Parietal lobe (tissue), 2 donors: ENCODE measurements at places on chromosomes 2 and 18. TPM values are rescaled to one million over a fixed set of nuclear protein-coding genes. Genes with fewer than 3 reads are reported as not detected.

Gene ALLC
- total RNA-seq = not detected

Gene FN1
- total RNA-seq = 128 TPM

Gene LIMS4
- 0.94 TPM for total RNA-seq

Gene CD207
- not detected for total RNA-seq

Gene CDH20
- 5.9 TPM for total RNA-seq

Gene CXCR1
- 0.31 TPM for total RNA-seq

Gene CRYGC
- total RNA-seq = not detected

Gene KCNJ13
- total RNA-seq = 3.8 TPM

Gene BMP10
- total RNA-seq = not detected

Gene SLC9A4
- 0.63 TPM for total RNA-seq

Gene POTEC
- total RNA-seq = 0.31 TPM

Gene CRYGD
- total RNA-seq = not detected

Gene SNTG2
- total RNA-seq = 8.5 TPM

Gene PIEZO2
- total RNA-seq = 2.8 TPM

Gene VWA3B
- 1.3 TPM for total RNA-seq

Gene EHD3
- 10.3 TPM for total RNA-seq

Gene CNGA3
- total RNA-seq = 6.3 TPM

Gene C1GALT1C1L
- total RNA-seq = not detected

Gene PSTPIP2
- total RNA-seq = 1.6 TPM

Gene ABCG8
- total RNA-seq = 0.31 TPM

Gene RUFY4
- not detected for total RNA-seq

Gene TUBA3D
- total RNA-seq = not detected

Gene SPEG
- total RNA-seq = 24.7 TPM

Gene CHN1
- 49.1 TPM for total RNA-seq

Gene OTOS
- not detected for total RNA-seq

Gene RAB6C
- 0.63 TPM for total RNA-seq

Gene CAPN13
- total RNA-seq = 0.31 TPM

Gene NT5C1B
- not detected for total RNA-seq

Gene HMSD
- total RNA-seq = 3.4 TPM

Gene GPBAR1
- total RNA-seq = not detected
